ENCODE measurements at places on chromosomes 13 and 19.

GRCh38 chr19:493391-494170 lies 2.7 kb upstream of the MADCAM1 start:
- DNase-seq = no peak

DNA sequence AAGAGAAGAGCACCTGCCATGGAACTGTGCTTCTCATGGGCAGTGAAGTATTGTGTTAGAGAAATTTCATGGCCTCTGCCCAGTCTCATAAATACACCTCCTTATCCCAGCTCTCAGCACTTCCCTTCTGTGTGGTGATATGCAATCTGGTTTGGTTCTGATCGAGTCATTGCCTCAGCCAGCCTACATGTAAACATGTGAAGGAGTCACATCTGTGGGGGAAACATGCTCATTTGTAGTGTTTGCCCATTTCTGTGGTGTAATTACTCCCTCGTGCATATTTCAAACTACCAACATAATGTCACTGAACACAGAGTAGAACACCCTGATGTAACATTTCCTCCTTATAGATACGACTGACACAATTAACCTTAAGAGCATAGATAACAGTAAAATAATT lies 183.0 kb downstream of the DCT start:
- DNase-seq = no peak

DNA sequence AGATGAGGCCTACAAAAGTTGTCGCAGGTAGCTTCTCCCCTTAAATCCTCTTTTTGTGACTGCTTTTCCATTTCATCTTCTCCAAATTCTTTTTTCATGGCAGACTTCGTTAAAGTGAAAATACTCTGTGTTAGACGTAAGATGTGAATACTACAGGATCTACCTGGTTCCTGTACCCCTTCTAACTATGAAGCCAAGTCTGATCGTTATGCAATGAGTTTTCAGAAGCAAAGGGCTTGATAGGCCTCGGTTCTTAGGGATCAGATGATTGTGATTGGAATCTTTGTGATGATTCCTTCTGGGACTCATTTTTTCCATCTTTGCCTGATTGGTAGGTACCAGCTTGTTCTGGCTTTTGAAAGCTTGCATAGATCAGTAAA lies 86.9 kb downstream of the PCCA start:
- no peak for DNase-seq

DNA sequence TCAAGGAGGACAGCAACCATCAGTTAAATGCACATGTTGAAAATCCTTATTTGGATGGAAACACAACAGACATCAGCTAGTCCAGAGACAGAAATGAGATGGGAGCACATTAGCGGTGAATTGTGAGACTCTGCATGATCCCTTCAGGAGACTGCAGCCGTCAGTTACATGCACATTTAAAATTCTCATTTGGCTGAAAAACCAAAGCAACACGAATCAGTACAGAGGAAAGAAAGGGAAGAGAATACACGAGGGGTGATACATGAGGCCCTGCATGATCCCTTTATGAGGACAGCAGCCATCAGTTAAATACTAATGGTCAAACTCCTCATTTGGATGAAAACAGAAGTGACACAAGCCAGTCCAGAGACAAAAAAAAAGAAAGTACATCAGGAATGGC lies 123.4 kb downstream of the PTPRS start:
- DNase-seq = no peak

- DNase-seq = no peak
These were observed 133.4 kb downstream of the NDFIP2 start for GRCh38 chr13:79614250-79614918.

- peak; percentile 32 for DNase-seq
These were observed 90.2 kb upstream of the RNF113B start for GRCh38 chr13:98267080-98267912.

DNA sequence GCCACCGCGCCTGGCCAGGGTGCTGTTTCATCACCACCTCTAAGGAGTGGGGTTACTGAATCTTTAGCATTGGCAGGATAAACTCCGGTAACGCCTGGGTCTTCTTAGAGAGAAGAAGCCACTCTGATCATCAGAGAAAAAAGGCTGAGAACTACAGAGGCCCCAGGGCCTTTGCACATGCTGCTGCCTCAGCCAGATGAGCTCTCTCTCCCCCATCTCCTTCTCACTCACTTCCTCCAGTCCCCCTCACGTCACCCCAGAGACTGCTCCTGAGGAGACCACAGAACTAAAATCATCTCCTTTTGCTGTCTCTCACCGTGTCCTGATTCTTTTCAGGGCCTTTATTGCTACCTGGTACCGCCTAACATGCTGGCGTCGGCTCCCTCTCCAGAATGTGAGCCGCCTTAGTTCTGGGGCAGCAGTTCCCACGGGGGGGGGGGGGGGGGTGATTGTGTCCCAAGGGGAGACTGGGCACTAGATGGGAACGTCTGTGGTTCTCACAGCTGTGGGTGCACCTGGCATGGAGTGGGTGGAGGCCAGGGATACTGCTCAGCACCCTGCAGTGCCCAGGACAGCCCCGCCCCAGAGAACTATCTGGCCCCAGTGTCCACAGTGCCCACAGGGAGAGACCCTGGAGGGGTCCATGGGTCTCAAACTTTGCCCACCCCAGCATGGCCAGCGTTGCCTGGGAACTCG lies 5.1 kb upstream of the DIRAS1 start:
- no peak for DNase-seq

- DNase-seq = no peak
These were observed 2.6 kb downstream of the ZSWIM4 start for GRCh38 chr19:13797870-13798269.

DNA sequence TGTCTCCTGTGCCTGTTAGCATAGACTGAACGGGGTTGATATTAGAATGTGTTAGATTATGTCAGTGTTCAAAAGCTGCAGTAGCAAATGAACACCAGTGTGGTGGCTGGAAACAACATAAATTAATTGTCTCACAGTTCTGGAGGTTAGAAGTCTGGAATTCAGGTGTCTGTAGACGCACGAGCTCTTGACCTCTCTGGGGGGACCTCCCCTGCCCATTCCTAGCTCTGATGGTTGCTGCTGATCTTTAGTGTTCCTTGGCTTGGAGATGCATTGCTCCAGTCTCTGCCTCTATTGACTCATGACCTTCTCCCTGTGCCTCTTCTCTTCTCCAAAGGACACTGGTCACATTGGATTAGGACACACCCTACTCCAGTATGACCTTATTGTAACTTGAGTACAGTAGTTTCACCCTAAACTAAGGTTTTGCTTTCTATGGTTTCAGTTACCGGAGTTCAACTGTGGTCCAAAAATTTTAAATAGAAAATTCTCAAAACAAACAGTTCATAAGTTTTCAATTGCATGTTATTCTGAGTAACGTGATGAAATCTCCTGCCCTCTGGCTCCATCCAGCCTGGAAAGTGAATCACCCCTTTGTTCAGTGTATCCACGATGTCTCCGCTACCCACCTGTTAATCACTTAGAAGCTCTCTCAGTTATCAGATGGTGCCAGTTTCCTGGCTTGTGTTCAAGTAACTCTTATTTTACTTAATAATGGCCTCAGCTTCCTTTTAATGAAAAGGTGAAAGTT lies 273.2 kb downstream of the MYO16 start:
- DNase-seq = no peak

DNA sequence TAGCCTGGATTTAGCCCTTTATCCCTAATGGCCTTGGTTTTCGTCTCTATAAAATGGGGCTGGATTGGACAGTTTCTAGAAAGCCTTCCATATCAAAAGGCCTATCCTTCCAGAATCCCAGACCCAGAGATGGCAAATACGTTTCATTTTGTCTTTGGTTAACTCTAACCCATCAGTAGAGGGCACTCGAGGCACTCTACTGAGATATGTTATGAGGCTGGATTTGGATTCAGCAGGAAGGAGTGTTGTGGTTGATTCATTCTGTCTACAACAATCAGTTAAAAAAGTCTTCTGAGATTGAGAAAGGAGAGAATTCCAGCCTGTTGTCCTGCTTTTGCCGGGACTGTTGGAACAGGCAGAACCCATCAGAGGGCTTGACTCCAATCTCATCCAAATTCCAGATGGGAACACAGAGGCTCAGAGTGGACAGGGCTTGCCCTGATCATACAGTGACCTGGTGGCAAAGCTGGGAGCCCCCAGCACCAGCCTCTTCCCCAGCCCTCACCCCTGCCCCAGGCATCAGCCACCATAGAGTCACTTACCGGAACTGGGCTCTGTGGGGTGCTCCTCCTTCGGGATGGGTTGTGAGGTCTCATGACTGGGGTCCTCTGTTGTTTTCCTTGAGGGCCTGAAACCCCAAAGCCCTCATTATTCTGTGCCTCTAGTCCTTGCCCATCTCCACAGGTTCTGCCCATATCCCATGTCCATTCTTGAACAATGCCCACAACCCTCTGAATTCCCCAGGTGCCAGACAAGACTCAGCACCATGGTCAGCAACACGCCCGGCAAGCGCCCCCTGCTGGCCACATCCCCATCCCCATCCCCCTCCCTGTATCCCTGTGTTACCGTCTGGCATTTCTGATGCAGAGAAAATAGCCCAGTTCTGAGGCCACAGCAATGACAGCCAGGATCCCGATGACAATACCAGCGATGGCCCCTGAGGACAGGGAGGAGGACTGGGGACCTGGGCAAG lies 12.3 kb upstream of the ZNF180 start:
- no peak for DNase-seq

DNA sequence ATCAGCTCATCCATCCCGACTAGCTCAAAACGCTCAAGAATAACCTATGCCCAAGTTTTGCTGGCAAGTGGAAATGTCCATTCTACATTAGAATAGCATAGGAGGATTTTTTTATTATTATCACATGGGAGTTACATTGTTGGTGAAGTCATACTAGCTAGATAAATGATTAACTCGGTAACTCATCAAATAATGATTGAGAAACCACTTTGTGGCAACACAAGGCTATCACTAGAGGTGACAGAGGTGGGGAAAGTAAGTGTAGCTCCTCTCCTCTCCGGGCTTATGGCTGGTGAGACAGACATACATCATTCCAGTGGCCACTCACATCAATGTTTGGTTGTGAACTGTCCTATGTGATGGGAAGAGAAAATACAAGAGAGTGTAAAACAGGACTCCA lies 161.6 kb downstream of the ZIC5 start:
- DNase-seq = no peak

DNA sequence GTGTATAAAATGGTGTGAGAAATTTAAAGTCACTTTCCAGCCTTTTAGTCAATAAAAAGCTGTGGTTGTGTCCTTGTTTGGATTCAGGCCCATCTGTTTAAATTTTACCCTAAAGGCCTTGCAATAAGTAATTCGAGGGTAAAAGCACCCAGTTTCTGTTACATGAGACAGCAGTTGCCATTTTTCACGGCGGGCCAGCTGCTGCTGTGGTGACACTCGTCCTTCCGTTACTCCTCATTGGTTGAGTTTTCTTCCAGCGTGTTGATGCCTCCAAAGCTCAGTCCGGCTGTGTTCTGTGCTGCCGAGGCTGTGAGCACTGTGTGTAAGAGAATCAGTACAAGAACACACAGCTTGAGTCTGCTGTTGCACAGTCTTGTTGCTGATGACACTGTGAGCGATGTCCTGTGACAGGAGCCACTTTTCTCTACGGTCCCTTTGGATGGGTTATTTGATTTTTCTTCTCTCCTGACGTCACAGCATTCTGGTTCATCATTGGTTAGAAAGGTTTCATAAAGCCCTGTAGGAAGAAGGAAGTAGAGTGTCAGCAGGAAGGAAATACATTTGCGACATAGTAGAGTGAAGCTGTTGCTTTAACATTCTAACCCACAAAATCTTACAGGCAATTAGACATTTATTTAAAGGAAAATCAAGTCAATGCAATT lies 602.5 kb upstream of the ARGLU1 start:
- no peak for DNase-seq

DNA sequence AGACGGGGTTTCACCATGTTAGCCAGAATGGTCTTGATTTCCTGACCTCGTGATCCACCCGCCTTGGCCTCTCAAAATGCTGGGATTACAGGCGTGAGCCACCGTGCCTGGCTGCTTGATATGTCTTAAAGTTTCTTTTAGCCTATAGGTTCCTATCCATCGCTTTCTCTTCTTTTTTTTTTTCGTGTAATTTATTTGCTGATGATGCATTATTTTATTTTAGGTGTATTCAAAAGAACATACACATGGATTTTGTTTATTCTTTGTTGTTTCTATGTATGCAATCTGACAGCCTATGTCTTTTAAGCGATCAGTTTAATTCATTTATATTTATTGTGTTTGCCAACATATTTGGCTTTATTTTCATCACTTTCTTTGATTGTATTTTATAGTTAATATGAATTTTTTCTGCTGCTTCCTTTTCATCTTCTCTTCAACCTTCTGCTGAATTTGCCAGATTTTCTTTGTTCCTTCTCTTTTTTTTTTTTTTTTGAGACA lies 26.0 kb upstream of the TNFAIP8L1 start:
- DNase-seq = no peak

- no peak for DNase-seq
These were observed 237.5 kb downstream of the TSHZ3 start for GRCh38 chr19:31111741-31112140.

DNA sequence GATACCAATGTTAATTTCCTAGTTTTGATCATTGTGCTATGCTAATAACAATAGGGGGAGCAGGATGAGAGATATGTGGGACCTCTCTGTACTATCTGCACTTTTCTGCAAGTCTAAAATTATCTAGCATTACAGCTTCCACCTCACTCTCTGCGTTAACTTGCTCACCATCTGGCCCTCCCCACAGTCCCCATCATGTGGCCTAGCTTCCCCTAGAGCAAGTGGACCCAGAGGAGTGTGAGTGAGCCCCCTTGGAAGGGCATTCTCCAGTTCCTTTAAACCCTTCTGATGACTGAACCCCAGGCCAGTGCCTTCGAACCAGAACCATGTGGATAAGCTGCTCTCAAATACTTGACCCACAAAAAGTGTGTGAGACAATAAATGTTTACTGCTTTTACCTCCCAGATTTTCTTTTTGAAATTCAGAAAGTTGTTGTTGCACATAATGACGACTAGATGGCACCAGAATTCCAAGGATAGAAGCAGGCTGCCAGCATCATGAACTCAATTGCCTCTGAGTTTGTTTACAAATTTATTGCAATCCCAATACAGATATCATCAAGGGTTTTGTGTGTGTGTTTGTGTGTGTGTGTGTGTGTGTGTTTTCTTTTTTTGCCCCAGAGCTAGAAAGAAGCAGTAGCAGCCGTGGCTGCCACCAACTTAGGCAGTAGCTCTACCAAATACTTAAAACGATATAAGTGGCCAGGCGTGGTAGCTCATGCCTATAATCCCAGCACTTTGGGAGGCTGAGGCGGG lies 49.0 kb upstream of the ZNF780A start:
- no peak for DNase-seq

DNA sequence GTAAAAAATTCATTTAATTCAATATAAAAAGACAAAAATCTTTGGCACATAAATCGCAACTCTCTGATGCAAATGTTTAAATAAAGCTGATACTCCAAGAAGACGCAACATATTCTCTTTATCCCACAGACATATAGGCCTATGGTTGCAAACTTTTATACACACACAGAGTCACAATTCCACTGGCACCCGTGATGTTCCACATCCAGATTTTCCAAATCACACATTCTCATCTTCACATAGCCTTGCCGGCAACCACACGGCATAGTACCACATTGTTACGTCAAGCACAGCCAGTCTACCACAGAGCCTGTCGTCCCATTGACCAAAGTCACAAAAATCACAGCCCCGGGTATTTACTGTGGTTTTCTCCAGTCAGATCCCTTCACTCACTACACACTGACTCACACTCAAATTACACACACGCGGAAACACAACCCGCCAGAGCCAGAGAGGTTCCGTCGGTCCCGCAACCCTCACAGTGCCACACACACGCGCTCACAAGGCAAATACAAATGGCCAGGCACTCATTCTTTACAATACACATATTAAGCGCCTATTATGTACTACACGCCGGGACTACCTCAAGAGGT lies 546 bp upstream of the ZNF546 start:
- DNase-seq = no peak

- no peak for DNase-seq
These were observed 897.0 kb downstream of the EFNB2 start for GRCh38 chr13:105638426-105638825.

GRCh38 chr13:88623150-88623549 lies 952.0 kb downstream of the SLITRK5 start:
- DNase-seq = no peak

All from GM12891 (cell line).